ENCODE measurements at places on chromosomes 5 and 9.

DNA sequence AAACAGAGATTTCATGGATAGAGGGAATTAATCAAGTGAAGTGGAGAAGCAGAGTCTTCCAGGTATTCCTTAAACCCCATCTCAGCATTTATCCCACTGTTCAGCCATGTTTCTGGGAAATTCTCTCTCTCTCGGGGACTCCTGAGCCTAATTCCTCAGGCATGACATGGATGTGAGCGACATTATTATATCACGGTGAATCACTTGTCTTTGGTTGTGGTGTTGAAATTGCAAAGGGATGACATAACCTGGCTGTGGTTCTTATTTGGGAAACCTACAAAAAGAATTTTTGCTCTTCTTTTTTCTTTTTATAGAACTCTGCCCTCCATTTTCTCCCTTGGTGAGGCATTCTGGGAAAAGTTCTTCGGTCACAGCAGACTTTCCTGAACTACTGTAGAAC is 457.9 kb upstream of the PTGER4 start:
- DNase-seq = no peak

DNA sequence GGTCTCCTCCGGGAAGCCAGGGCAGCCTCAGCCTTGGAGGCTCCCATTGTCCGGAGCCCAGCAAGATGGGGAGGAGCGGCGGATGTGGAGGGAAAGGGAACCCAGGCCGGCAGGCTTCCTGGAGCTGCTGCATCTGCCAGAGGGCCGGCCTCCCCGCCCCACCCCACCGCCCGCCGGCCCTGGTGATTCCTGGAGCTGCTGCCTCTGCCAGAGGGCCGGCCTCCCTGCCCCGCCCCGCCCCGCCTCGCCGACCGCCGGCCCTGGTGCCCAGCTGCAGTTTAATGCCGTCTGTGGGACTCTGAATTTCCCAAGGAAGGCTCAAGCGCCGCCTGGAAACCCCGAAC is 31.6 kb downstream of the EXD3 start:
- DNase-seq = no peak

- no peak for DNase-seq
Measured at GRCh38 chr9:71740199-71740598, 28.1 kb downstream of the CEMIP2 start.

GRCh38 chr9:105024529-105024928 is 96.6 kb upstream of the ABCA1 start:
- no peak for DNase-seq

DNA sequence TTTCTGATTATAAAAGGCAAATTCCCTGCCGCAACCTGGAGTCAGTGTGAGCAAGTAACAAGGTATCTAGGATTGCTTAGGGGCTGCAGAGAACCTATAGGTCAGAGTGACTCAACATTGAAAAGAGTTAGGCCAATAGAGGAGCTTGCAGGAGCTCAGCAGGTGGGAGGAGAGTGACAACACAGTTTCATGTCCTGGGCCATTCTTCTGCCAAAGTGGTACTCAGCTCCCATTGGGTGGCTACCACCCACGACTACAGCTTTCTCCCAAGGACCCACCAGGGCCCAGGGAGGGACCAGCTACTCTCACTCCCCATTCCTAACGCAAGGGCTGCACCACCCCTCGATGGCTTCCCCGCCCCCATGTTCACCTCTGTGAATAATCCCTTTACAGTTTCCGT is 86.7 kb upstream of the SPATA31C2 start:
- no peak for DNase-seq

DNA sequence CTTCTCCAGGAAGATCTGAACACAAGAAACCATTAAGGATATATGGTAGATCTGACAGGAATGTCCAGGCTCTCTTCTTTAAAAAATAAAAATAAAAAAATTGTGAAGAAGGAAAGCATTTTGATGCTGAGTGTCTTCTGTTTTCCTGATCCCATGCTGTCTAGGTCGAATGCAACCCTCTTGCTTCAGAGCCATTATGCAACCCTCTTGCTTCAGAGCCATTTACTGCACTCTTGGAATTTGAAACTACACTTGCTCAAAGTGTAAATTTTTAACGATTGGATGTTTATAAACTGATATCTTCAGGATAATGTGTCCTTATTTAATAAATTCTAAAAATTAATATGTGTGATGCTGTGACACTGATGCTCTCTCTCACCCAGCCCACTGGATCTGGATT is 505.1 kb downstream of the DNAH5 start:
- DNase-seq = no peak

Data from activated CD8-positive, alpha-beta memory T cell treated with anti-CD3 and anti-CD28 coated beads for 48 hours (primary cell).